NCI-H1105 treated with DMSO at 0.1 percent for 48 hours (cell line): ENCODE measurements at places on chromosomes 6 and 20.

DNA sequence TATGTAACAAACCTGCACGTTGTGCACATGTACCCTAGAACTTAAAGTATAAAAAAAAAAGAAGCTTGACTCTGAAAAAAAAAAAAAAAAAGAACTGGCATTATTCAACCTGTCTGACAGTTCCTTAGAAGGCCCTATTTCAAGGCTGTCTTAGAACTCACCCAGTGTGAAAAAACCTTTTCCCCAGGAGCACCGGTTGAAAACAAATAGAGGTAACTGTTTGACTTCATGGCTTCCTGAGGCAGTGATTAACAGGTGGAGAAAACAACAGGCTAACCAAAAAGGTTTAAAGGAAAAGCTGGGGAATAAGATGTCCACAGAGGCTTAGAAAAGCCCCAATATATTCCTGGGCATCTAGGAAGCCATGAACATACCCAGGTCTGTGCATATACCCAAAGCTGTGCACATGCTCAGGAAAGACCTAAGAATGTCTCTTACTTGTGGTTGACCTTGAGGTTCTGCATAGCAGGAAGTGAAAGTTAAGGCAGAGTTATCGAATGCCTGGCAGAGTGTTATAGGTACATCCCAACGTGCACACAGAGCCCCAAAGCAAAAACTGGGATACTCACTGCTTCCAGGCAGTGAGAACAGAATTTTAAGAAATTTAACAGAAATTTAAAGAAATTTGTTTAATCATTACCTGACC lies 7.0 kb downstream of the UQCC1 start:
- no peak for DNase-seq

DNA sequence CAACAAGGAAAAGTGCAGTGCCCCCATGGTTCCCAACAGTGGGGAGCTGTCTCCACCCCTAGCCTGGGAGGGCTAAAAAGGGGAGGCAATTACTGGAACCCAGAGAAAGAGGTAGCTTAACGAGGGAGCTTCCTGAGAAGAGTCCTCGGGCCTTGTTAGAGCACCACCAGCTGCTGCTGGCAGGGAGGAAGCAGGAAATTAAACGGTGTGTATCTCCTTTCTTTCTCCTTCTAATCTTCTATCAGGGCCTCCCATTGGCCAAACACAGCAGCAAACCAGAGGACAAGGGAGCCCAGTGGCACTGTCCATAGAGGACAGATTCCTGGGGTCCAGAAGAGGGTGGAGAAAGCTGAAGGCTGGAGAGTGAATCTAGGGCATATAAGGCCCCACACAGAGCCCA lies 7.6 kb upstream of the BTN2A2 start:
- DNase-seq: no peak

GRCh38 chr6:12110523-12111362 lies 98.6 kb downstream of the HIVEP1 start:
- no peak for DNase-seq

- DNase-seq: no peak
These were observed 101.3 kb upstream of the MLN start for GRCh38 chr6:33905071-33905609.

- DNase-seq: no peak
These were observed 4.7 kb downstream of the GTSF1L start for GRCh38 chr20:43722153-43722505.

- peak; percentile 32 for DNase-seq
These were observed 700 bp downstream of the GFOD1 start for GRCh38 chr6:13486679-13487121.

GRCh38 chr20:62048346-62048761 lies 17.3 kb downstream of the TAF4 start:
- DNase-seq: no peak

DNA sequence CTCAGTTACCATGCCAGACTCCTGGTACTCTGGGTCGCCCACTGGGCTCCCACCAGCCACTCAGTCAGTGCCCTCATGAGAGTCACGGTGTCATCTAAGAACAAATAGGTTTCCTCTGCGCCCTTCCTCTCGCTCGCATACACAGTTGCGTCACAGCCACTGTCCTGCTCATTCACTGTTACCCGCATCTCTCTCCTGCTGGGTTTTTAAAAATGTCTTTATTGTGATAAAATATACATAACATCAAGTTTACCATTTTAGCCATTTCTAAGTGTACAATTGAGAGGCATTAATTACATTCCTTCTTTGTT lies 4.0 kb downstream of the TEAD3 start:
- no peak for DNase-seq

DNA sequence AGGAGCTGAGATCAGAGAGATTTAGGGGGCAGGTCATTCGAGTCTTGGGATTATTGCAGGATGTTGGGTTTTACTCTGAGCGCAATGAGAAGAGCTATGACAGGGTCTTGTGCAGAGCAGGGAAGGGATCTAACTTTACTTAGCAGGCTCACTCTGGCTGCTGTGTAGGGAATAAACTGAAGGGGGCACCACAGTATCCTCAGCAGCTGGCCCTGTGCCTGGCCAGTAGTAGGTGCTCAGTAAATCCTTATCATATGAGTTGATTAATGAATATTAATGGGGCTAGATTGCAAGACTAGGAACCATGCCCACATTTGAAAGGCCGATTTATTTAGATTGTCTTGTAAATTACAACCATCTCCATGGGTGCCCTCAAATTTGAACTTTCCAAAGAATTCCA lies 4.6 kb upstream of the MDGA1 start:
- no peak for DNase-seq

- no peak for DNase-seq
These were observed 951.8 kb upstream of the MAP3K7 start for GRCh38 chr6:91538622-91539021.
